HS-5 (cell line): ENCODE measurements at places on chromosomes 16 and 17.
A peak's percentile ranks its signal among the peaks of the same experiment; 100 is the strongest.

GRCh38 chr16:483341-484075 is 44.0 kb upstream of the CAPN15 start:
- no peak for DNase-seq

DNA sequence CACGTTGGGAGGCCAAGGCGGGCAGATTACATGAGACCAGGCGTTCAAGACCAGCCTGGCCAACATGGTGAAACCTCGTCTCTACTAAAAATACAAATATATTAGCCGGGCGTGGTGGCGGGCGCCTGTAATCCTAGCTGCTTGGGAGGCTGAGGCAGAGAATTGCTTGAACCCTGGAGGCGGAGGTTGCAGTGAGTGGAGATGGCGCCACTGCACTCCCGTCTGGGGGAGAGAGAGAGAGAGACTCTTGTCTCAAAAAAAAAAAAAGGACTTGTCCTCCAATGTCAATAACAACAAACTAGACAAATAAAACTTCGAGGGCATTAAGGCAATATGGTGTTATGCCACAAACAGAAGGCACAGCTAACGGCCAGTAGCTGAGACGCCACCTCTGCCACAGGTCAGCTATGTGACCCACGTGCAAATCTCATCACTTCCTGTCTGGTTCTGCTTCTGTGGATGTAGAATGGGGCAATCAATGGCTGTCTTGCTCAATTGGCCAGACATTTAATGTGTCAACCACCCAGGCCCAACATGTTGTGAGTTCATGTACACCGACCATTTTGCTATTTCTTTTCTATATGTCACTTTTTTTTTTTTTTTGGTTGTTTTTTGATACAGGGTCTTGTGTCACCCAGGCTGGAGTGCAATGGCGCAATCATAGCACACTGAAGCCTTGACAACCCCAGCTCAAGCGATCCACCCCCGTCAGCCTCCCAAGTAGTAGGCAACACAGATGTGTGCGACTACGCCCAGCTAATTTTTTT is 834 bp upstream of the TXNDC11 start:
- DNase-seq, result peak; percentile 39

DNA sequence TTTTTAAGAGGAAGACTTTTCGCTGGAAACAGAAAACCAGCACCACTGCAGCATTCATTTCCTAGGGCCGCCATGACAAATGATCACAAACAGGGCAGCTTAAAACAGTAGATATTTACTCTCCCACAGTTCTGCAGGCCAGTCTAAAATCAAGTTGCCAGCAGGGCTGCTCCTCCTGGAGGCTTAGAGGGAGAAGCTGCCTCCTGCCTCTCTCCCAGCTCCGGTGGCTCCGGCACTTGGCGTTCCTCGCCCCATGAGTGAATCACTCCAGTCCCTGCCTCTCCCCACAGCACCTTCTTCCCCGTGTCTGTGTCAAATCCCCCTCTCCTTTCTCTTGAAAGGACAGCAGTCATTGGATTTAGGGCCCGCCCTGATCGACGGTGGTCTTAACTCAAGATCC is 72.1 kb downstream of the SOCS1 start:
- DNase-seq, result no peak

DNA sequence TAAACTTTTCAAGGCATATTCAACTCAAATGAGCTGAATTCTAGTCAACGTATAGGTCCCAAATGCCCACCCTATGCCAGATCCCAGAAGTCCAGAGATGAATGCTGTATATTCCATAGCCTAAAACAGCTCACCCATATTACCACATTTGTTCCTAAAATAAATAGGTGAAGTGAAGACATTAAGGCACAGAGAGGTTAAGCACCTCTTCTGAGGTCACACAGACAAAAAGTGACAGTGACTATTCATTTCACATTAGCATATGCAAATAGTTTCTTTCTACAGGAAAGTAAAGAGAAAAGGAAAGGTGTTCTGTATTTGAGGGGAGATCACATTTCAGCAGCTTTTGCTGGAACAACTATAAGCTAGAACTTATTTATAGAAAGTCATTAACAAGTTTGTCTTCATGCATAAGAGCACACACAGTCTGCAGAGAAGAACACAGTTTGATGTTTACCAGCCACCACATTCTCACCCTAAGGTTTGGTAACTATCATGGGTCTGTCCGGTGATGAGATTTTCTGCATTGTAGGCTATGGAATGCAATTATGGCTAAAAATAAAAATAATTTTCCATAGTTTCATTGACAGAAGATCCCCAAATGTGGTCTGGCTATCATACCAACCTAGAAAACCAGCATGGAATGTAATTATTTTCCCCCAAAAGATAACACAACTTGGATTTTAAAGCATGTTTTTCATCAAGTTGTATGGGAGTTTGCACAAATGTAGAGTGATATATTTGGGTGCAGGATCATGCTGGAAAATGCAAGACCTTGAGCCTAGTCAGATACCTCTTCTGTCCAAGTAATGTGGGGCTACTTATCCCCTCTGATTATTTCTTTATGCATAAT is 402.1 kb downstream of the UTP18 start:
- no peak for DNase-seq

GRCh38 chr16:56409195-56409594 is 16.1 kb downstream of the AMFR start:
- DNase-seq, result no peak

- no peak for DNase-seq
Measured at GRCh38 chr17:35560703-35561102, at the start of gene SLFN14. SLFN14 (minus strand) TSS chr17:35560819; CDS start chr17:35558062, 2,757 bp downstream.

DNA sequence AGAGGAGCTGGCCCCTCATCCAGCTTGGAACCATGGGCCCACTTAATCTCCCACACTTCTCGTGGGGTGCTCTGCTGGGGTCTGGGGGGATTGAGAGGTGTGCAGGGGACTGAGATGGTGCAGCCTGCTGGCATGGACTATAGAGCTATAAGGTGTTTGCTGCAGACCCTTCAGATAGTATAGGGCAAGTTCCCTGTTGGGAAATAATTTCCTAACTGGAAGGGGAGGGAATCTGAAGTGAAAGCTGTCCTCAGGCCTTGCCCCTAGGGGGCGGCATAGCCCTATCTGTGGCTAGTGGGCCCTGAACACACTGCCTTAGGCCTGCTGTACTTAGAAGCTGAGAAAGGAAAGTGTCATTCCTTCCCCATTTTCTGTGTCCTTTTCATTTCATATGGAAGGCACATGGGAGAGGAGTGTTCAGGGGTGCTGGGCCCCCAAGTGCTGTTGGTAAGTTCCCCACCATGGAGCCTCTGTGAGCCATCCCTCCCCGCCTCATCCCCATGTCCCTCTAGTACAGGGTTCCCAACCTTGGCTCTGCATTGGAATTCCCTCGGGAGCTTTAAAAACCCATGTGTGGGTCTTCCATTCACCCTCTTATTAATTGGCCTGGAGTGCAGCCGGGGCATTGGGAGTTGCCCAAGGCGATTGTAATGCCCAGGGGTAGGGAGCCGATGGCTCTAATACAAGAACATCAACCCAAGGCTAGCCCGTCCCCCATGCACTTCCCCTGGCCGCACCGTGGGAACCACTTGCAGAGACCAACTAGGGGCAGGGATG is 19.7 kb downstream of the GOSR2 start:
- DNase-seq, result no peak

- DNase-seq, result no peak
Measured at GRCh38 chr17:60352071-60352470, 39.9 kb downstream of the USP32 start.

DNA sequence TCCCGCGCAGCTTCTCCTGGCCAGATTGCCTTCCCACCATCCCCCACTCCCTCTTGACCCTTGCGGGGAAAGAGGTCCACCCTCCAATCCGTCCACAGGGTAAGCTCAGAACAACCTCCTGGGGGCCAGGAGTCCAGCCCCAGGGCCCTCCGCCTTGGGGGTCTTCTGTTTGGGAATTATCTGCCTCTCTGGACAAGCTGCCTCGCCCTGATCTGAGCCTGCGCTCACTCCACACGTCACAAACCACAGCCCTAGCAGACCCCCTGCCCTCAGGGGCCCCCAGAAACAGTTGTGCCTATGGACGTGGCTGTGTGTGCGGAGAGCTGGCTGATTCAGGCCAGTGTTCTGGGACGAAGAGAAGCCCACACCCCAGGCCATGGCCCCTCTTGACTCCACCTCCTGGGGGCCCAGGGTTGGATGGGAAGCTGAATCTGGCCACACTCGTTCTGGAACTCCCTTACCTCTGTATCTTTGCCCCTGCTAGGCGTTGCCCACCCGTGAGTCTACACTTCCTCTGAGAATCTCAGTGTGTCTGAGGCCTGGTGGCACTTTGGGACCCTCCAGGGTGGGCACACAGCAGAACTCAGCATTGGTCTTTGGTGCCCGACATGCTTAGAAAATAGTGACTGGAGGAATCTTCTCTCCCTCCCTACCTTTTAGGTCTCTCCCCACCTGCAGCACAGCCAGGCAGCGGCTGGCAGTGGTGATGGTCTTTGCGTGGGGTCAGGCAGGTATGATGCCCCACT is 119.9 kb upstream of the SMURF2 start:
- DNase-seq, result no peak
